ENCODE measurements at places on chromosomes 11 and 22. TPM values are rescaled to one million over a fixed set of nuclear protein-coding genes. Genes with fewer than 3 reads are reported as not detected.

- H3K36me3 ChIP-seq, result peaks cover 47% of the 10 kb centered on the region
- H3K27me3 ChIP-seq, result no peaks in the 10 kb centered on the region
- DNase-seq, result no peak
- peak overlapping the region; percentile 99 for H3K27ac ChIP-seq
Measured at GRCh38 chr22:38505541-38506117, 482 bp downstream of the DDX17 start.

- H3K4me1 ChIP-seq, result peaks cover 12% of the 10 kb centered on the region
- no peaks in the 10 kb centered on the region for H3K36me3 ChIP-seq
- H3K27me3 ChIP-seq, result no peaks in the 10 kb centered on the region
- H3K27ac ChIP-seq, result no peak overlapping the region
Measured at GRCh38 chr11:81966340-81966739, 767.3 kb downstream of the FAM181B start.

DNA sequence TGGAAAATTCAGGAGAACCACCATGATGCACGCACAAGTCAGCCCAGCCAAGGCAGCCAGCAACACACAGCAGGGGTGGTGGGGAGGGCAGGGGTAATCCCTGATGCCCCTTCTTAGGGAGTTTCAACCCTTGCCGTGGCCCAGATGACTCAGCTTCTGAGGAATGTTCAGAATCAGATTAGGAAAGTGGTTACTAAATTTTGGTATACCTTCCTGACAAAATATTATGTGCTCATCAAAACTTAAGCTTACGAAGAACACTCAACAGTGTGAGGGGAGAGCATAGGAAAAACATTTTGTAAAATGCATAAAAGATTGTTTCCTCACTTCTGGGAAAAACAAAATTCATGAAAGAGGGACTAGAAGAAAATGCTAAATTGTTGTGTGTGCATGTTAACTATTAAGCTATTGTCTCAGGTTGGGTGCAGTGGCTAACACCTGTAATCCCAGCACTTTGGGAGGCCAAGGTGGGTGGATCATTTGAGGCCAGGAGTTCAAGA is 32.1 kb downstream of the SERPIND1 start:
- DNase-seq, result no peak
- H3K27ac ChIP-seq, result no peak overlapping the region
- peaks cover 51% of the 10 kb centered on the region for H3K36me3 ChIP-seq

DNA sequence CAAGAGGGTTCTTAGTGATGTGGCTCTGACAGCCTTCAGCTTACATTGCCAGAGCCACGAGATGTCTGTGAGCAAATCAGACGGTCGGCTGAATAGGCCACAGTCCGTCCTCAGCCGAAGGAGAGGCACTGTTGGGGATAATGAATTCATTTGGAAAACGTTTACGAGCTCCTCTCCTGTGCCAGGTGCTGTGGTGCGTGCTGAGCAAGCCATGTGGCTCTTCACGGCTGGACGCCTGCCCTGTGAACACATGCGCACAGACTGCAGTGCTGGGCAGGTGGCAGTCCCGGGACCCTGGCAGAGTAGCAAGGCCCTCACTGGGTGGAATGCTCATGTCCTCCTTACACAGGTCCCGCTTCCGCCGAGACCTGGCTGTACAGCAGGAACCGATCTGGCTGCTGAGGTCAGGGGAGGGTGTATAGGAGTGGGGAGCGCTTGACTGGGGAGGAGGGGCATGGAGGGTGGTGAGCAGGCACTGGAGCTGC is 6.8 kb downstream of the TBC1D22A start:
- no peak for DNase-seq
- H3K4me1 ChIP-seq, result peaks cover 49% of the 10 kb centered on the region
- H3K36me3 ChIP-seq, result peaks cover 22% of the 10 kb centered on the region
- no peak overlapping the region for H3K4me3 ChIP-seq
- H3K27ac ChIP-seq, result peak overlapping the region; percentile 19
- no peaks in the 10 kb centered on the region for H3K27me3 ChIP-seq

GRCh38 chr11:81342966-81343365 is 1390.7 kb downstream of the FAM181B start:
- DNase-seq, result no peak
- H3K27ac ChIP-seq, result no peak overlapping the region
- no peaks in the 10 kb centered on the region for H3K36me3 ChIP-seq
- H3K4me1 ChIP-seq, result no peaks in the 10 kb centered on the region
- H3K27me3 ChIP-seq, result no peaks in the 10 kb centered on the region

- H3K4me3 ChIP-seq, result peak overlapping the region; percentile 100
- H3K27me3 ChIP-seq, result no peaks in the 10 kb centered on the region
- peaks cover 61% of the 10 kb centered on the region for H3K36me3 ChIP-seq
Measured at GRCh38 chr11:93740031-93740729, 1.1 kb downstream of the TAF1D start.

The KCNA4 gene
- total RNA-seq, result not detected

GRCh38 chr22:29816539-29816938 is 21.5 kb downstream of the ASCC2 start:
- no peak overlapping the region for H3K4me3 ChIP-seq
- peaks cover 7% of the 10 kb centered on the region for H3K4me1 ChIP-seq
- H3K27ac ChIP-seq, result no peak overlapping the region
- H3K27me3 ChIP-seq, result no peaks in the 10 kb centered on the region
- DNase-seq, result no peak
- H3K36me3 ChIP-seq, result peaks cover 70% of the 10 kb centered on the region

The CNTF gene
- 3.9 TPM for total RNA-seq

DNA sequence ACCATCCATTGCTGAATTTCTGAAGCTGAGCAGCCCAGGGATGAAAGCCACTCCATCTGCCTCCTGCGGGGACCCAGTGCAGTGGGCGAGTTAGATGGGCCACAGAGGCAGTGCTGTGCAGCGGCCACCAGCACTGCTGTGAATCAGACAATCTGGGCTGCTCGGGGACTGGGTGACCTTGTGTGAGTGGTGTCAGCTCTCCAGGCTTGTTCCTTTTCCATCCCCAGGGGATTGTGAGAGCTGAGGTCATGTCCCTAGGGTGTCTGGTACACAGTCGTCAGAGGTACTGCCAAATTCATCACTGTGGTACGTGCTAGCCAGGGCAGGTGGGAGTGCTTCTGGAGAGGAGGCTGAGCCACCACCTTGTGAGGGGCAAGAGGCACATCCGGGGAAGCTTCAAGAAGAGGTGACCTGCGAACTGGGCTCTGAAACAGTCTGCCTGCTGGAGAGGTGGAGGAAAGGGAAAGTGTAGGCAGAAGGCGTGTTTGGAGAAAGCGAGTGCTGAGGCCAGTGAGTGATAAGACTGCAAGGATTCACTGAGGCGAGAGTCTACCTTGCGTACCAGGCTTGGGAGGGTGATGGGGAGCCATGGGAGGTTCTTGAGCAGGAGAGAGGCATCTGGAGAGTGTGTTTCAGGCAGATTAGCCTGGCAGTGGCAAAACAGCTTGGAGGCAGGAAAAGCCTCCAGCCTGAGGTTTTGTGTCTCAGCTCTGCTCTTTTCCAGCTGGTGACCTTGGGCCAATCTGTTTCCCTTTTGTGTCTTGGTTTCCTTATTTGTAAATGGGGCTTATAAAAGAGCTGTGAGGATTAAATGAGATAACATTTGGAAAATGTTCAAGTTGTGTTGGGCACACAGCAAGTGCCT is 22.7 kb downstream of the CACNA1I start:
- H3K27ac ChIP-seq, result no peak overlapping the region
- DNase-seq, result no peak
- H3K36me3 ChIP-seq, result no peaks in the 10 kb centered on the region
- peaks cover 24% of the 10 kb centered on the region for H3K27me3 ChIP-seq
- no peak overlapping the region for H3K4me3 ChIP-seq

The OR51B2 gene
- not detected for total RNA-seq

DNA sequence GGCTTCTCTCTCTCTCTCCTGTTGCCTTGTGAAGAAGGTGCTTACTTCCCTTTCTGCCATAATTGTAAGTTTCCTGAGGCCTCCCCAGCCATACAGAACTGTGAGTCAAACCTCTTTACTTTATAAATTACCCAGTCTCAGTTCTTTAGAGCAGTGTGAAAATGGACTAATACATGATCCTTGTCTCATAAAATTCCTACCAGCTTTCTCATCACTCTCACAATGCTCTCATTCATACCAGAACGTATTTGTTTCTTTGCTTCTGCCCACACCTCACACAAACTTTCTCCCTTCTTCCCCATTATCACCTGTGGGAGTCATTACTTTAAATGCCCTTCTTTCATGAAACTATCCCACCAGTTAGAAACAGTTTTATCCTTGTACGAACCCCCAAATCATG is 62.7 kb upstream of the ARHGAP42 start:
- DNase-seq, result no peak
- no peaks in the 10 kb centered on the region for H3K4me1 ChIP-seq
- H3K27me3 ChIP-seq, result no peaks in the 10 kb centered on the region
- no peaks in the 10 kb centered on the region for H3K36me3 ChIP-seq
- no peak overlapping the region for H3K4me3 ChIP-seq

All from activated CD4-positive, alpha-beta T cell treated with anti-CD3 and anti-CD28 coated beads, Interleukin-2, amount 10 ng/mL, durations not matched to agents 24 days and 14 days (primary cell).